ENCODE measurements at places on chromosomes 12 and 14.

DNA sequence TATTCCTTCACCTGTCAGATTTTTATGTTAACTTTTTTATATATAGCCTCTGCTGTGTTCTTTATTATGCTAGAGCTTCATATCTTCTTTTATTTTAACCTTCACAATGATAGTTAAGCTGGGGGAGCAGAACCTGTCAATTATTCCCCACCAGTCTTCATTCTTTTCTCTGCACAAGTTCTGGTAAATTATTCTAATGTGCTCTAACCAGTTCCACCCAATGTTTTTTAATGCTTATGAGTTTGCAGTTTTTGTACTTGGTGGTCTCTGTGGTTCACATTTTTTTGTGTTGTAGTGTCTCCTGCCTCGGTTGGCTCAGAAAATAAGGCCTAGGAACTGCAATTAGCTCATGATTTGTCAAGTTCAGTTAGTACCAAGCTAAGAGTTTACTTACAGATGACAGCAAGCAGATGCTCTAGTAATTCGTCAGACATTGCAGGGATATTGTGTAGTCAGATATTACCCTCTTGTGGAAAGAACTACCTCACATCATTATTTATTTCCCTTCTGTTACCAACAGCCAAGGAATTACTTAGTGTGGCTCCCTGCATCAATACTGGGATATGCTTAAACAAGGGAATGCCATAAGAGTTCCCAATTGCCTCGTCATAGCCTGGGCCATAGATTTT, 14.5 kb downstream of the DYRK2 start:
- no peak for DNase-seq

- DNase-seq, result peak; percentile 61
These were observed 121.7 kb upstream of the FUT8 start for GRCh38 chr14:65290830-65291229.

- peak; percentile 64 for DNase-seq
These were observed 35.6 kb downstream of the PTGER2 start for GRCh38 chr14:52349731-52350130.

- DNase-seq, result no peak
These were observed 85.5 kb upstream of the HECTD1 start for GRCh38 chr14:31292937-31293616.

GRCh38 chr12:107759410-107759809, 1.5 kb downstream of the PRDM4 start:
- peak; percentile 79 for DNase-seq

- no peak for DNase-seq
These were observed 213.7 kb upstream of the NPAS3 start for GRCh38 chr14:32724867-32725471.

DNA sequence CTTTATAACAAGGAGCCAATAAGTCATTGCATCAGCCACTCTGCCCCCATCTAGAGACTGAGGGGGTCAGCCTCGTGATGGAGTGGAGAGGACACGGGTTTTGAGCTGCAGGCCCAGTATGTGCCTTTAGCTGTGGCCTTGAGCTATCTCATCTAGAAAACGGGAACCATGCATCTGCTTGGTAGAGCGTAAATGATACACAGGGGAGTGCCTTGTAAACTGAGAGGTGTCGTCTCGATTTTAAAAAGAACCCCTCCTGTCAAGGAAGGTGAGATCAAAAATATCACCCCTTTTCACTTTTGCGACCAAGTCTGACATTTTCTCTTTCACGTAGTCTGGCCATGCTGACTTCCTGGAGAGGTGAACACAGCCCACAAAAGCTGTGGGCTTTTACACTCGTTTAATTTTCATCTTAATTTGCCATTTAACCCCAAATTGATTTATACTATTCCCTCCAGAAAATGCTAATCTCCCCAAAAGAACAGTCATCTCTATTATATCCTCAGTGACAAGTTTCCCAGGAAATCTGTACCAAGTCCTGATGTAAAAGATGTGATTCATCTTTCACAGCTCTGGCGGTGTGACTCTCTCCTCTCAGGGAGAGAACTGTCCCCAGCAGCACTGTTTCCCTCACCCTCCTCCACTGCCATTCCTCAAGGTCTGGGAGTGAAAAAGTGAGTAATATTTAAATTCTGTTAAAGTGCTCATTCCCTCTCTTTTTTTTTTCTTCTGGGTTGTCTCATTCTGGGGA, 30.6 kb downstream of the VCPKMT start:
- DNase-seq, result peak; percentile 77

- peak; percentile 74 for DNase-seq
These were observed 4.6 kb downstream of the MTRFR start for GRCh38 chr12:123237646-123238329.

DNA sequence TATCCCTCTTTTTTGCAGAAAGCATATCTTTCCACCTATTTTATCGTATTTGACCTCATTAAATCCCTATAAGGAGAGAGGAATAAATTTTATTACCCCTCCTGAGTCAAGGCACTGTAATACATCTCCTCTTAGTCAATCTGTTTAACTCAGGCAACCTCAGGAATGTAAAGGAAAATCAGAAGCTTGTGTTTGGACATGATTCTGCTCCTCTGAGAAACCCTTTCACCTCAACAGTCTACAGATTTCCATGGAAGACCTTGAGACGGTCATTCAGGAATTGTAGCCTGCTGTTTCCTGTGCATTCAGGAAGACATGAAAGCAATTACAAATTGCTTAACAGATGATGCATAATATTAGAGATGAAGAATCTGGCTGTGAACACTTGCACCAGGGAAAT, 360.8 kb downstream of the PAWR start:
- DNase-seq, result no peak

- no peak for DNase-seq
These were observed 112.5 kb downstream of the ETV6 start for GRCh38 chr12:11761869-11762567.
